Stimulated activated CD4-positive, alpha-beta T cell treated with anti-CD3 and anti-CD28 coated beads, Interleukin-4, amount 100 ng/mL, for 4 hours (primary cell): ENCODE measurements at places on chromosomes 2 and 18.

- no peak for DNase-seq
These were observed 922 bp downstream of the HS1BP3 start for GRCh38 chr2:20649976-20650375.

DNA sequence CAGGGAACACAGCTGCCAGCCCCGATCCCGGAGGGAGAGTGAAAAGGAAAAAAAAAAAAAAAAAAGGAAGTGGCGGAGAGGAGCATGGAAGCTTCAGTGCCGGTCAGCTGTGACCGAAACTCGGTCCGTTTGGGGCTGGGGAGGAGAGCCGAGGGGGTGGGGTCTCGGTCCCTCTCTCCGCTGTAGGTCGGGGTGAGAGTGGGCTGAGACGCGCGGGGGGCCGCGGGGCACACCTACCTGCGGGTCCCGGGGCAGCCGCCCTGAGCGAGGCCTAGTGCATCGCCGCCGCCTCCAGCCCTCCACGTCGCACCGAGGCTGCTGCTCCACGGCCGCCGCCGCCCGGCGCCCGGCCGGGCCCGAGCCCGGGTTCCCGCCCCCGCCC lies 536 bp downstream of the VPS54 start:
- DNase-seq = peak; percentile 15

- no peak for DNase-seq
These were observed 89.6 kb downstream of the GBX2 start for GRCh38 chr2:236078297-236079255.

GRCh38 chr2:145715601-145716000 lies 1195.7 kb upstream of the ZEB2 start:
- DNase-seq = no peak

DNA sequence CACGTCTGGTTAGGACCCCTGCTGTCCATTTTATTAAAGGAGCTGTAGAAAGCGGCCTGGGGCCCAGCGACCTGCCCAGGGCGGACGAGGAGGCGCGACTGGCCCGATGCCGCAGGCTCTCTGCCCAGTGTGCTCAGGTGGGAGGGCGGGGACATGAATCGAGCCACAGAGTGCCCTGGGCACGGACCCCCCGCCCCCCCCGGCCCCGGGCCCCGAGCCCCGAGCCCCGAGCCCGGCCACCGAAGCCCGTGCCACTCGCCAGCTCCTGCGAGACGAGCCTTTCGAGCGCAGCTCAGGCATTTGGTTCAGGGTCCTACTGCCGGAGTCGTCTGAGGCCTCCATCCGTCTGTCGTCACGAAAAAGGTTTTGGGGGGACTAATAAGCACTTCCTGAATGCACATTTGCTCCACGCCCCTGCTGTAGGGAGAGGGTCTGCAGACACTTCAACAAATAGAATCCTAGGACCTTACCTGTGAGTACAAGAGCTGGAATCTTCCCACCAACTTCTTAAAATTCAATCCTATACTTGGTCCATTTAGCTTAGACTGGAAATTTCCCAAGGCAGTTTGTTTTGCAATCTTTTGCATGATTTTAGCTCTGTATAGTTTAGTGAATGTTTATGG lies 602 bp upstream of the ADAM17 start:
- no peak for DNase-seq

DNA sequence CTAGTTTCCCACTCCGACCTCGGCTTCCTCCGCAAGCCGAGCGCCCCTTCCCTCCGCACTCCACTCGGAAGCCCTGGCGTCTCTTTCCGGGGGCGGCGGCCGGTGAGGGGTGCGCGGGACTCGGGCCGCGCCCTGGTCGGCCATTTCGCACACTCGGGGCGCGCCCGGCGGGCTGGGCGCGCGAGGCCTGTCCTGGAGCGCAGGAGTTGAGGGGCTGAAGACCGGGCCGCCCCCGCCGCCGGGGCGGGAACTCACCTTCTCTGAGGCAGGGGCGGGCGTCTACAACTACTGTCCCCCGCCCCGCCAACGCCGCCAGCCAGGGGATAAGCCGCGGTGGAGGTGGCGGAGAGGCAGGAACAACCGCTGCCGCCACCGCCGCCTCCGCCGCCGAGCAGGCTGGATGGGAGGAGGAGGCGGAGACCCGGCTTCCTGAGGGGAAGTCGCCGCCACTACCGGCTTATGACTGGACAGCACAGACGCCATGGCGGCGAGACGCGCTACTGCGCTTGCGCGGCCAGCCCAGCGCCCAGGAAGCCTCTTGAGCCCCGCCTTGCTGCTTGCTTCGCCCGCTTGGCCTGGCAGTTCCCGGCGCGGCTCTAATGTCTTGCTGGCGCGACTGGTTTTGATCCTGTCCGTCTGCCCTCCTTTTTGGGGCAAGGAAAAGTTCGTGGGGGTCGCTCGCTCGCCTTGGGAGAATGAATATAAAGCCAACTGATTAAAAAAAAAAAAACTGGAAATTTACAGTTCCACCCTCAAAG lies at the start of gene KRCC1:
KRCC1 (minus strand) TSS at position 413 of the 758 bp plus-strand sequence. CDS start 27,220 bp downstream, outside the sequence.
- peak; percentile 90 for DNase-seq

DNA sequence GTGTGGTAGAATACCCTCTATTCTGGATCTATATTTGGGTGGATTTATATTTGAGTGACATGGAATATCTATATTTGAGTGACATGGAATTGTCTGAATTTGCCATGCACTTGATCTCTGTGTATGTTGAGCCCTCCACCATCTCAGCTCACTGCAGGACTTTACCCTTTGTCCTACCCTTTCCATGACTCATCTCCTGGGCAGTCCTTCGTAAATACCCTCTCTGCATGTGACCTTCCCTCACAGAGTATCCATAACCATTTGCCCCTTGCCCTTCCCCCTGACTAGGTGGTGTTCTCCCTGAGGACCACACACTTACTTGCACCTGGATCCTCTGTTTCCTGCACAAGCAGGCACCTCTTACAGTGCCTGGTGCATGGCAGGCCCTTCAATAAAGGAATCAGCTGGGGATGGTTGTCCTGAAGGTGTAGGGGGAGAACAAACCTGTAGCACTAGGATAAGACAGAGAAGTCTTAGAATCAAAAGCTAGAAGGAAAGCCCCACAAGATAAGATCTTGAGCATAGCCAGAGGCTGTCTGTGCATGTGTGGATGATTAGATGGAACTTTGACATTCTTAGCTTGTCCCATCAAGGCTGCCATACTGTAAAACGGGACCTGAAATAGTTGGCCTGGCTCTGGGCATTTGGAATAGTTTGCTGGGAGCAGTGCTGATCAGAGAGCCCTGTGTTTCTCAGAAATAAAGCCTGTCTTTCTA lies 230.4 kb downstream of the FHOD3 start:
- DNase-seq = no peak

DNA sequence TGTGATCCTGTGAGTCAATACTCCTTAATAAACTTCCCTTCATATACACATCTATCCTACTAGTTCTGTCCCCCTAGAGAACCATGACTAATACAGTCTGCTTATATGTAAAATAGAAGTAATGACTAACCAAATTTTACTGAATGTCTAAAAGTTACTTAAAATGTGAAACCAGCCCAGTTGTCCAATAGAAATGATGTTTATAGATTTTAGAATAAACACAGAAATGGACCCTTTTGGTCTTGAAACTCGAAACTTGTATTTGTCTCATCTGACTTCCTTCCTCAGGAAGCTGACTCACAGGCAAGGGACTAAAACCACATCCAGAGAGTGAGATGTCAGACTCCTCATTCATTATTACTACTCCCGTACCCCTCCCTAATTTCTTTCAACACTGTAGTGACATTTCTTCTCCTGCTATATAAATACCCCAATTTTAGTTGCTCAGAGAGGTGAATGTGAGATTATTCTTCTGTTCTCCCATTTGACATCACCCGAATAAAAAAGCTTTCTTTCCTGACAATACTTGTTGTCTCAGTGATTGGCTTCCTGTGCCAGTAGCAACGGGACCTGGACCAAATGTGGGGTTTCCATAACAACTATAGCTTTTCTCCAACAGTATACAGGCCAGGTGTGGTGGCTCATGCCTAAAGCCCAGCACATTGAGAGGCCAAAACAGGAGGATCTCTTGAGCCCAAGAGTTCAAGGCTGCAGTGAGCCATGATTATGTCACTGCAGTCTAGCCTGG lies 486.0 kb downstream of the ERBB4 start:
- DNase-seq = no peak

GRCh38 chr2:98601532-98602132 lies 6.7 kb downstream of the COA5 start:
- DNase-seq = no peak

GRCh38 chr2:223854741-223855140 lies 17.4 kb upstream of the AP1S3 start:
- DNase-seq = no peak

GRCh38 chr2:152405206-152406118 lies 70.5 kb downstream of the FMNL2 start:
- DNase-seq = no peak

GRCh38 chr2:148957023-148957422 lies 81.5 kb upstream of the LYPD6B start:
- DNase-seq = no peak

- no peak for DNase-seq
These were observed 87.8 kb upstream of the EML6 start for GRCh38 chr2:54635554-54636152.

- DNase-seq = no peak
These were observed 20.8 kb upstream of the C2orf74 start for GRCh38 chr2:61141151-61141550.

- no peak for DNase-seq
These were observed 723.1 kb downstream of the TMEM182 start for GRCh38 chr2:103484906-103485305.

DNA sequence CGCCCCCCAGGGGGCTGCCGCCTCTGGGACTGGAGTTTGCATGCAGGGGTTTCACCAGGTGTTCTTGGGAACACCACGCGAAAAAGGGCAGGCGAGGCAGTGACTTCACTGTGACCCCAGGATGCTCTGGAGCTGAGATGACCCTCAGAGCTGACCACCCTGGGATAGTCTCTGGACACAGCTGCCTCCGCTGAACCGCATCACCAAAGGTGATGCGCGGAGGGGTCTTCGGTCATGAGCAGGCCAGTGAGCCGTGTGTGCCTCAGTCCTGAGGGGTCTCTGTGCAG lies 17.5 kb downstream of the GPR35 start:
- DNase-seq = no peak
